ENCODE measurements at places on chromosomes 12 and 14.

DNA sequence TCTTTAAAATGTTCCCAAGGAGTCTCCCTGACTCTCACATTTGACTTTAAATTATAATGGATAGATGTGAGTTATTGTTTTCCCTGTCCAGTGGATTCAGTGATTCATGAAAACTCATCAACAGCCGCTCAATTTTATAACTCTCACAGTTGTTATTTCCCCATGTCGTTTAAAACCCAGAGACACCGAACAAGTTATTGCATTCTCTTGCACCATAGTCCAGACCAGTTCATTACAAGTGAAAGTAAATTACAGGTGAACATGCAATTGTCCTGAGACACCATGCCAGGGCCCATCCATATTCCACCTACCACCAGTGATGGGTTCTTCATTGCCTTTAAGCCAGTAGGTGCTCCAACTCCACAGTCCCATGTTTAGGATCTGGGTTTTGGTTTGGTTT, 85.7 kb upstream of the CMKLR1 start:
- DNase-seq = no peak

- DNase-seq = no peak
Measured at GRCh38 chr12:2258025-2258424, 205.2 kb downstream of the CACNA1C start.

- DNase-seq = no peak
Measured at GRCh38 chr12:131729254-131729955, 18.5 kb downstream of the SFSWAP start.

GRCh38 chr12:42960087-42960527, 370.6 kb upstream of the PRICKLE1 start:
- DNase-seq = no peak

GRCh38 chr12:50934981-50935807, 17.1 kb upstream of the HIGD1C start:
- DNase-seq = peak; percentile 18

All from AG09319 (cell line).